Caki2 (cell line): ENCODE measurements at places on chromosomes 12 and 14. TPM values are rescaled to one million over a fixed set of nuclear protein-coding genes. Genes with fewer than 3 reads are reported as not detected.

GRCh38 chr12:89731614-89732013 is 23.0 kb upstream of the ATP2B1 start:
- DNase-seq = no peak

Gene FSCB
- total RNA-seq = not detected in 2 replicates

Gene SPTB
- total RNA-seq = 0.17 TPM in 1 of 2 replicates, not detected in the other

DNA sequence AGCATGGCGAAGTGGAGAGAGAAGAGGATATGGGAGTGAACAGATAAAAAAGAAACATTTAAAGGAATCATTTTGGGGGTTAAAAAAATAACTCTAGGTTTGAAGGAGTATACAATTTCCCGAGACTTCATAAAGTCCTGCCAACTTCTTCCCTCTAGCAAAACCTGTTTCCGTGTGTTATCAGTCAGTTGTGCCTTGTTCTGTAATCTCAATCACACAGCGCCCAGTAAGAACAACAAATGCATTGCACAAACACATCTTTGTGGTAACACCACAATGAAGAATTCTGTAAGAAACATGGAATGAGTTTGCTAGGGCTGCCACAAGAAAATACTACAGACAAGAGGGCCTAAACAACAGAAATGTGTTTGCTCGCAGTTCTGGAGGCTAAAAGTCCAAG is 144.7 kb upstream of the FUT8 start:
- no peak for DNase-seq
